ENCODE measurements at places on chromosomes 13 and 19. TPM values are rescaled to one million over a fixed set of nuclear protein-coding genes. Genes with fewer than 3 reads are reported as not detected.

The OR7A5 gene
- total RNA-seq: not detected

The ZNF20 gene
- total RNA-seq: 6.2 TPM

The ZNF506 gene
- total RNA-seq: 24.3 TPM

The ZNF610 gene
- 1.1 TPM for total RNA-seq

The RELB gene
- total RNA-seq: 40.9 TPM

The CLEC17A gene
- total RNA-seq: 0.36 TPM

- DNase-seq: no peak
These were observed 220.1 kb upstream of the SERP2 start for GRCh38 chr13:44153496-44153895.

GRCh38 chr13:96238241-96238640 is 148.3 kb downstream of the HS6ST3 start:
- no peak for DNase-seq

DNA sequence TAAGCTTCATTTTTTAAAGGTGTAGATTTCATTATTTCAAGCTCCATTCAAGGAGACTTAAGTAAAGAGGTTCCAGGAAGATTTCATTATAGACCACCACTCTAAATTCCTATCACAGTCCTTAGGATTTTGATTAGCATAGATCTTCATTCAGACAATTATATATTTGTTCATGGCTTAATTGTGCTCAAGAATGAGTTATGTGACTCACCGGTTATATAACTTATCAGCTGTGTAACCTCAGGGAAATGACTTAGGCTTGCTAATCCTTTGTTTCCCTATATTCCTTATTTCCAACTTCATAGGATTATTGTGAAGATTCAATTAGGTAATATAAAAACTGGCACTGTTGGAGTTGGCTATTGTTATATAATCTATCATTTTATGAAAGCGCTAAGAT is 632.8 kb upstream of the SPRY2 start:
- DNase-seq: no peak

GRCh38 chr13:57264965-57265364 is 98.0 kb downstream of the PRR20E start:
- DNase-seq: no peak

- no peak for DNase-seq
These were observed 1776.2 kb downstream of the PCDH9 start for GRCh38 chr13:65453982-65454381.

GRCh38 chr19:13888281-13888680 is 11.3 kb downstream of the NANOS3 start:
- peak; percentile 79 for DNase-seq

GRCh38 chr19:30551271-30551670 is 179.1 kb downstream of the ZNF536 start:
- DNase-seq: no peak

DNA sequence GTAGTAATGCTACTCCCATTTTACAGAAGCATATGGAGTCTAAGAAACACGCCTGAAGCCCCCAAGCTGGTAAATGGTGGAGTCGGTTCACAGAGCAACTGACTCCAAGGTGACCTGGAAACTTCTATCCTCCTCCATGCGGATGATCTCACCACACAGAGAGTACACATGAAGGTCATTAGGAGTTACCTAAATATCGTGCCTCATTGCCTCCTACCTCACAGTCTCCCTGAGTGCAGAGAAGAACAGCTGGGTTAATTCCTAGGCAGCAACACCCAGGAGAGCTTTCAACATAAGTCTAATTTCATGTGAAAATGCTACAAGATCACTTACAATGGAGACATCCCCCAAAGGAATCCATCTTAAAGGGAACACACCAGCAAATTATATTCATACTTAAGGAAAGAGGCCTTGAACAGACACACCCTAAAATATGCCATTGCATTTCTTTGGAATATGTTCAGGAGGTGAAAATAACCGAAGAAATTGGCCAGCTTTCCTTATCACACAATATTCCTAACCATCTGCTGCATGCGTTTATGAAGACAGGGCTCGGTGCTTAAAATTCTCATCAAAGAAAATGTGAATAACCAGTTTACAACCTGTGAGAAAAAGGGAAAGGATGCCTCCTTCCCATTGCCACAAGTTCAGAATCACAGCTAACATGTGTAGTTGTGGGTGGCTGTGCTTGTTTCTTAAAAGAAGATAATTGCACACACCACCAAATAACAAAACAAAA is 203.6 kb upstream of the NBEA start:
- DNase-seq: no peak

- DNase-seq: no peak
These were observed 778.8 kb upstream of the SLITRK5 start for GRCh38 chr13:86892330-86892729.

DNA sequence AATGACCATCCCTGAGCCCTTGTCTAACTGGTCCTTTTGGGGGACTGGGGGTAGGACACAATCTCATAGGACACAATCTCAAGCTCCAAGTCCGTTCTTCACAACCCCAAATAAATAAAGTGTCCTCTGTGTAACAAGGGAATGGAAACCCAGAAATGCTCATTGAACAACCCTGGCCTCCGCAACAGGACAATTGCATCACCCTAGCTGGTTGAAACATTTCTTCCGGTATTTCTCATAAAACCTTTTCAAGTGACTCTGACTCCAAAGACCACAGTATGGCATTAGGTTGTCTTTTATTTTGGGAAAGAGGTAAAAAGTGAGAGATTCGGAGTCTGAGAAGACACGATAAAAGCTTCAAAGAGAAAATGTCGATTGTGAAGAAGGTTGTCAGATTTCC is 186.6 kb downstream of the ZNF536 start:
- DNase-seq: no peak

- no peak for DNase-seq
These were observed 236.4 kb upstream of the SGCG start for GRCh38 chr13:22944378-22944777.

GRCh38 chr19:1648459-1648849 is 4.0 kb downstream of the TCF3 start:
- no peak for DNase-seq

Measured in left colon (tissue), 2 donors.